ENCODE measurements at places on chromosomes 5 and 9.

DNA sequence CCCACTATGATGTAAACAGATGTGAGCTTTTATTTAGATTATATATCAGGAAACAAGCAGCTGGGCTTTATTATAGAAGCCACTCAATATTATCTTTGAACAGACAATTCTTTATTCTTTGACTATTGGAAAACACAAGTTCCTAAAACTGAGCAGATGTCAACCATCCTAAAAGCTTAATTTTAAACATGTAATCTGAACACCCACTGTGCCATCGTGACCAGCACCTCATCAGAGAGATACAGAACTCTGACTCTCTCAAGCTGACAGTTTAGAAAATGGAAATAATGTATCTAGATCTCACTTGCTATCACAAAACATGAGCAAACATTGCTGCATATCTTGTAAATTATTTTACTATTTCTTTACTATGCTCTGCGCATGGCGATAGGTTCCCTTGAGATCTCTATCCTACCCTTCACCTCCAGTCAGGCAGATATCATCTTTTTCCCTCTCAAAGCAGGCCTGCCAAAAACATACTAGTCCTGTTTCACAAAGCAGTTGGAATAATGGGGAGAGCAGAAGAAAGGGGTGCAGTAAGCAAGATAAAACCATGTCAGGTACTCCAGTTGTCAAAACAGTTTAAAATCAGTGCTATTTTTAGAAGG, 151.0 kb downstream of the KIAA0825 start:
- no peak for DNase-seq

- no peak for DNase-seq
Measured at GRCh38 chr9:119768266-119768665, 399.0 kb upstream of the BRINP1 start.

- DNase-seq: no peak
Measured at GRCh38 chr5:98780390-98780789, 6.9 kb downstream of the RGMB start.

- no peak for DNase-seq
Measured at GRCh38 chr9:21968331-21969010, 25.7 kb downstream of the CDKN2A start.

- no peak for DNase-seq
Measured at GRCh38 chr9:133057006-133057405, 4.8 kb upstream of the CEL start.

DNA sequence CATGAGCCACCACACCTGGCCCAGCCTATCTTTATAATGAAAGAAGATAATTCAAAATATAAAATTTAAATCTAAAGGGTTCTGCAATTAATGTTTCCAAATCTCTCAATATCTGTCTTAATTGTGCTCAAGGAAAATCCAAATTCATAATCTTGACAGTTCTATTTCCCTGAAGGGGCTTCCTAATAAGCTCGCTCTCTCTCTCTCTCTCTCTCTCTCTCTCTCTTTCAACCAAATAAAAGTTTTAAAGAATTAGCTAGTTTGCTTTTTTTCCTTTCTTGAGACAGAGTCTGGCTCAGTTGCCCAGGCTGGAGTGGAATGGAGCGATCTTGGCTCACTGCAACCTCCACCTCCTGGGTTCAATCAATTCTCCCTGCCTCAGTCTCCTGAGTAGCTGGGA, 13.2 kb upstream of the SCAI start:
- no peak for DNase-seq

GRCh38 chr5:58860680-58861079, 277.8 kb downstream of the RAB3C start:
- DNase-seq: no peak

DNA sequence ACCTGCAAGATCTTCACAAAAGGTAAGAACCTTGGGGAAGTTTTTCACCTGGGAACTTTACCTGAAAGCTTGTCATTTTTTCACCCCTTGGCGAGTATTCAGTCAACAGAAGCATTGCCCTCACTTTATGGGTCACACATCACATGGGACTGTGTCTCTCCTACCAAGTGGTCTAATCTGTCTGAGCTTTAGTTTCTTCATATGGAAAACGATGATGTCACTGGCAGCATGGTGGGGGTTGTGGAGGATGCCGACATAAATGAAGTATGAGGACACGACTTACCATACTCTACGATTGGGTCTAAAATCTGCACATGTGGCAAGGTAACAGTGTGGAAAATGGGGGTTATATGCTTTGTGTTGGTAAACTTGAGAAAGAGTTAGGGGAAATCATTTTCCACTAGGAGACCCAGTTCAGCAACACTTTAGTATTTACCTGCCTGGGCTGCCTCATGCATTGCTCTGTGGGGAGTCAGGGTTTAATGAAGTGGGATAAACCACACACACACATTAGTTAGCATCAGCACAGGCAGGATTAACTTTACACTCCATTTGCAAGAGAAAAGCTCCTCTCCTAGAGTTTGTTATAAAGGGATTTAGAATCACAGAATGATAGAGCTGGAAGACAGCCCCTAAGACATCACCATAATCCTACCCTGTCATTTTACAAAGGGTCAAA, 19.8 kb upstream of the PAX5 start:
- DNase-seq: no peak

DNA sequence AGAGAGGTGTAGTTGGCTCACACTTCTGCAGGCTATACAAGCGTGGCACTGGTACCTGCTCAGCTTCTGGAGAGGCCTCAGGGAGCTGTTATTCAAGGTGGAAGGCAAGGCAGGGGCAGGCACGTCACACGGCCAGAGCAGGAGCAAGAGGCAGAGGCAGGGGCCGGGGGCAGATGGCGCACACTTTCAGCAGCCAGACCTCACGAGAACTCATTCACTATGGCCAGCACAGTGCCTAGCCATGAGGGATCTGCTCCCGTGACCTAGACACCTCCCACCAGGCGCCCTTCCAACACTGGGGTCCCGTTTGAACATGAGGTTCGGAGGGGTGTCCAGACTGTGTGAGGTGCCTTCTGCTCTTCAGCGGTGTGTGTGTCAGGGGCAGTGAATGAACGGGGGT, 71.0 kb upstream of the FCN1 start:
- no peak for DNase-seq

DNA sequence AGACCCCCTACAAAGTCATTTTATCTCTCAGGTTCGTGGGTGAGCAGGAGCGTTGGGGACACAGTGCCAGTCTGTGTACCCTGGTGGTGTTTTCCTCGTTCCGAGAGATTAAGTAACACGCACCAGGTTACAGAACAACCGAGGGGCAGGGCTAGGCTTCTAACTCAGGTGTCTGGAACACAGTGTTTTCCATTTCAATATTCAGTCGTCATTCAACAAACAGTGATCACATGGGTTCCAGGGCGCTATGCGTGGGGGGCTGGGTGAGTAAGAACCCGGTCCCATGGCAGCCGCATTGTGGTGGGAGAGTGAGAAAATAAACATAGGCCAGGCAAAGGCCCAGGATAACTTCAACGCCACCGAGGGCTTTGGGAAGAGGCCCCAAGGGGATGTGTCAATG, 55.9 kb upstream of the RNU6ATAC start:
- no peak for DNase-seq

GRCh38 chr5:67353500-67354450, 157.2 kb upstream of the CD180 start:
- DNase-seq: no peak

GRCh38 chr5:55441107-55441771, 93.5 kb downstream of the PLPP1 start:
- no peak for DNase-seq

GRCh38 chr5:138490648-138491283, 25.5 kb downstream of the EGR1 start:
- DNase-seq: no peak

DNA sequence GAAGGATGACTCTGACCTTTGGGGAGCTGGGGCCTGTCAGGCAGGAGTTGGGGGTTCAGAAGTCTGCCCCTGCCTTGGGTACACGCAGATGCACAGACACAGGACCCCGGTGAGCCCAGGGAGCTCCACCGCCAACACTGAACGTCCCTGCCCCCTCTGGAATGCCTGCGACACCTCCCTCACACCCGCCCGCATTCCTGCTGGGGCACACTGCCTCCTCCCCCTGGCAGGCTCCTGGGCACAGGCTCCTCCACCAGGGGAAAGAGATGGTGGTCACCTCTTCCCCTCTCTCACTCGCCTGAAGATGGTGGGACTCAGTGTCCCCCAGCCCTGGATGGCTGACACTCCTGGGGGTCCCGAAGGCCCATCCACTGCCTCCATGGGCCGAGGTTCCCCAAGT, 12.0 kb downstream of the CRB2 start:
- DNase-seq: no peak

- no peak for DNase-seq
Measured at GRCh38 chr5:108765647-108766046, 17.9 kb downstream of the FER start.

GRCh38 chr5:59326596-59326995, 566.9 kb downstream of the PDE4D start:
- DNase-seq: no peak

DNA sequence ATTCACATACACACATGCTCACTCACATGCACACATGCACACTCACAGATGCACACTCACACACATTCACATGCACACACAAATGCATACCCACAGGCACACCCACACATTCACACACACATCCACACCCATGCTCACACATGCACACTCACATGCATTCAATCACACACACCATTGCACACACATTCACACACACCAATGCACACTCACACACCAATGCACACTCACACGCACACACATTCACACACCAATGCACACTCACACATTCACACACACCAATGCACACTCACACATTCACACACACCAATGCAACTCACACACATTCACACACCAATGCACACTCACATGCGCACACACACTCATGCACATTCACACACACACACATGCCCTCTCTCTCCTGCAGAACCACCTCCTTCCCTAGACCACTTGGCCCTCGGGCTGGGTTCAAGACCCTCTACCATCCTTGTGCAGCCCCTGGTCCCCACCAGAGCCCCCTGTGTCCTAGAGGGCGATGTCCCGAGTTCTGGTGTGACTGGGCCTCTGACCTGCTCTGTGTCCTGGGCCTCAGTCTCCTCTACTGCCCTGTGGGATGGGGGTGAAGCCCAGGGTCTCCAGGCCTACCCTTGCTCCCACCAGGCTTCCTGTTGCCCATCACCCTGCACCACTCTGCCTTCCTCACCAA, 139.0 kb downstream of the OLFM1 start:
- DNase-seq: no peak

DNA sequence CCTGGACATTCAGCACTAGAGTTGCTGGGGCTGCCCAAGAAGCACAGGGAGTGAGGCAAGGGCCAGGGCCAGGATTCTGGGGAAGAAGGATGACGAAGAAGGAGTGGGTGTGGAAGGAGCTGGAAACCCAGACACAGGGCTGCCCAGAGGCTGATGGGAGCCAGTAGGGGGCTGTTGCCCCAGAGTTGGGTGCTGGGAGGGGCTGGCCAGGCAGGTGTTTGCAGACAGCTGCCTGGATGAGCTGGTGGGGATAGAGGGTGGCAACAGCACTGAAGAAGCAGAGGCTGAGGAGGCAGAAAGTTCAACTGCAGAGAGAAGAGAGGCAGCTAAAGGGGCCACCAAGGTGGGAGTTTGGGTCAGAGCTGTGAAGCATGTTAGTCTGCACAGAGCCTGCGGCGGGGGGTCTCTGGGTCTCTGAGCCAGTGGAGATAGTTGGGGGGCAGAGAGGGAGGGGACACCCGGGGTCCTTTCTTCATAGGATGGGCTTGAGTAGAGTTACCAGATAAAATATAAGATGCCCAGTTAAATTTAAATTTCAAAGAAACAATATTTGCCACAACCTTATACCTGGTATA, 2.5 kb upstream of the AQP7 start:
- DNase-seq: peak; percentile 22

- DNase-seq: no peak
Measured at GRCh38 chr9:114100536-114100935, 1.4 kb upstream of the KIF12 start.

DNA sequence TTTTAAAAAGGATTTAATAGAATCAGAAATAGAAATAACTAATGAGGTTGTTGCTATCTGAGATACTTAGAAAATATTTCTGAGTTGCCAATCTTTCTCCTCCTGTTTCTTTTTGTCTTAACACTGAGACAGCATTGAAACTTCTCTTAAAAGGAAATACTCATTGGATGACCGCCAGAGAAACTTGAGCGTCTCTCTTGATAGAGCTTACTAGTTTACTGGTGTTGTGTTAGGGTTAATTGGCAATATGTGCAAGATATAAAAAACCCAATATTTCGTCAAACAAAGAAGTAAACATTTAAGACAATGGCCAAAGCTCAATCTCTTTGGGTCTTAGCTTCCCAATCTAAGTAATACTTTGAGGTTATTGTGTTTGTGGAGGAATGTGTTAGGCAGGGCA, 176.4 kb upstream of the CHD1 start:
- no peak for DNase-seq

- no peak for DNase-seq
Measured at GRCh38 chr5:67576112-67576511, 379.5 kb upstream of the CD180 start.

GRCh38 chr5:142178651-142179050, 70.1 kb downstream of the NDFIP1 start:
- DNase-seq: no peak
